Forelimb muscle (tissue), 1 donor: ENCODE measurements at places on chromosomes 6 and 20. TPM values are rescaled to one million over a fixed set of nuclear protein-coding genes. Genes with fewer than 3 reads are reported as not detected.
A peak's percentile ranks its signal among the peaks of the same experiment; 100 is the strongest.

TRIM10 gene
- polyA plus RNA-seq: 0.48 TPM

GSTA4 gene
- 47.5 TPM for polyA plus RNA-seq

DNA sequence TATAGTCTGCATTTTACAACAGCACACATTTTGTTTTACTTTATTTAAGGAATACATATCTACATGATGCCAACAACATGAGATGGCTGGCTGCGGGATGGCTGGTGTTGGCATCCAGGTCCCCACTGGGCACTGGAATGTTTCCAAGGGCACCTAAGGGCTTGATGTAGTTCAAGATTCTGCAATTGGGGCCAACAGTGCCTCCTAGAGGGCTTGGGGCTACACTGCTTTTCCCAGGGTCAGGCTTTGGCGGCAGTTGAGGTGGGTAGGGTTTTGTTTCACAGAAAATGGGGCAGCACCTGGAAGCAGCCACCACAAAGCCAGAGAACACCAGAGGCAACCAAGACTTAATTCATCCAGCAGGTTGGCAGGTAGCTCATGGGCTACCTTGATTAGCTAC lies 202.2 kb upstream of the PRND start:
- no peak for DNase-seq

DNA sequence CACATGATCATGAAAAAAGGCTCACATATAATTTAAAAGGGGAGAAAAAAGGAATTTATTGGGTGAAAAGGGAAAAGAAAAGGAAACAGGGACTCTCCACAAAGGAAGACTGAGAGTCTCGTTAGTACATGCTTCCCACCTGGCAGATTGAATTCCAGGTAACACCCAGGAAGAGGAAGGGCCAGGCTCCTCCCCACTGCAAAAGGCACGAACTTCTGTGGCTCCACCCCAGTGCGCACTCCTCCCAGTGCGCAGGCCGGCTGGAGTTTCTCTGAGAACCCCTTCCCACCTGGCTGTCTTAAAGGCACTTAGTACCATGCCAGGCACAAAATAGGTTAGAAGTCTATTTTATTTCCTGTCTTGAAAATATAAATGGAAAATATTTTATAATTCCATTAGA lies 129.8 kb downstream of the COL12A1 start:
- DNase-seq: no peak

DNA sequence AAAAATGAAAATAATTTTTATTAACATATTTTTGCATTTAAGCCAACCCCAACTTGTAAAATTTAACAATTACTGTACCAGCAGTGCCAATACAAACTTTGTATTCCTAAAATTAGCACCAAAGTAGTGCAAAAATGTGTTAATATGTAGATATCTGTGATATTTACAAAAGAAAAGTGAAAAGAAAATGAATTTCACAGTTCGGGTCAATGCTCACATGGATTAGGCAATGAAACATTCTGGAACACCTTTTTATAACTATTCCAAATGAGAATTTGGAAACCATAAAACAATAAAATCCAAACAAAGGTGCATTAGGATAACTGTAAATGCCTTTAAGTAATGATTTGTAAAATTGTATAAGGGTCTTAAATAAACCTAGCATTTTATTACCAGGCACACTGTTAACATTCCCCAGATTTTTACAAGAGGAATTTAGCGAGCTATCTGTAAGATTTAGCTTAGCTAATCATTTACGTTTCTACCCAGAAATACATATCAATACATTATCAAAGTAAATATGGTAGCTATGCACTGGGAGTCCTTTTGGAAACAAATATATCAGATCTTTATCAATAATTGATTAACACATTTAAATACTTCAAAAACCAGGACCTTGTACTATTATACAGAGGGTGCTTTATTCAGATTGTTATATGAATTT lies 112.2 kb downstream of the MTFR2 start:
- no peak for DNase-seq

GRCh38 chr6:111210194-111210728 lies 123.0 kb downstream of the SLC16A10 start:
- DNase-seq: peak; percentile 25

- DNase-seq: no peak
These were observed 32.3 kb downstream of the TULP4 start for GRCh38 chr6:158344534-158344933.

DNA sequence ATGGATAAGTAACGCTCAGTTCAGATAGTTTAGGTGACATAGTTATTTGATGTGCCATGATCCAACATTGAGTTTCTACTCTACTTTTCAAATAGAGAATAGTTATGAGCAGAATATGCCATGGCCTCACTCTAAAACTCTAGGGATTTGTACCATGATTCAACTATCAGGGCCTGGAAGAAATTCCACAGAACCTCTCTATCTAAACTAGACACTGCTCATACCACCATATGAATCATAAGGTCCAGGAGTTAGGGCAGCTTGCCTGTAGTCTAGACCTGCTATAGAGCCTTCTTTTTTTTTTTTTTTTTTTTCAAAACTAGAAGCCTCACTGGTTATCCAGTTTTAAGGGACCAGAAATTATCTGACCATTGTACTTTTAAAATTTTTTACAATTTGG lies 571.8 kb upstream of the IMPG1 start:
- no peak for DNase-seq

GRCh38 chr6:52990342-52990741 lies 4.7 kb downstream of the GSTA4 start:
- DNase-seq: no peak

- DNase-seq: no peak
These were observed 491.0 kb upstream of the CDH4 start for GRCh38 chr20:60761056-60761455.

DNA sequence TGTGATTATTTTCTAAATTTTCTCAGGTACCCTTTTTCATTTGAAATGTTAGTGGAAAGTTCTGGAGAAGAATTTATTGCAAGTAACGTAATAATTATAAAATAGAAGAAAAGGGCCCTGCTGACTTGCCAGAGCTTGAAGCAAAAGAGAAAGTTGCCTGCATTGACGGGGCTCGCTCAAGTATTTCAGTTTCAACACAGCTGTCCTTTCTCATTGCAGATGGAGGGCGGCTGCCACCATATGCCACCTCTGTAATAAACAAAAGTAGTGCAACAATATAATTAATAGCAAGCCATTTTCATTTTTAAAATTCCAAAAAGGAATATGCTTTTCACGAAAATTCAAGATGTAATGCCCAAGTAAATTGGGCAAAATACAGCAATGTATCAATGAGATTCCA lies 246.2 kb downstream of the PACRG start:
- DNase-seq: no peak

DNA sequence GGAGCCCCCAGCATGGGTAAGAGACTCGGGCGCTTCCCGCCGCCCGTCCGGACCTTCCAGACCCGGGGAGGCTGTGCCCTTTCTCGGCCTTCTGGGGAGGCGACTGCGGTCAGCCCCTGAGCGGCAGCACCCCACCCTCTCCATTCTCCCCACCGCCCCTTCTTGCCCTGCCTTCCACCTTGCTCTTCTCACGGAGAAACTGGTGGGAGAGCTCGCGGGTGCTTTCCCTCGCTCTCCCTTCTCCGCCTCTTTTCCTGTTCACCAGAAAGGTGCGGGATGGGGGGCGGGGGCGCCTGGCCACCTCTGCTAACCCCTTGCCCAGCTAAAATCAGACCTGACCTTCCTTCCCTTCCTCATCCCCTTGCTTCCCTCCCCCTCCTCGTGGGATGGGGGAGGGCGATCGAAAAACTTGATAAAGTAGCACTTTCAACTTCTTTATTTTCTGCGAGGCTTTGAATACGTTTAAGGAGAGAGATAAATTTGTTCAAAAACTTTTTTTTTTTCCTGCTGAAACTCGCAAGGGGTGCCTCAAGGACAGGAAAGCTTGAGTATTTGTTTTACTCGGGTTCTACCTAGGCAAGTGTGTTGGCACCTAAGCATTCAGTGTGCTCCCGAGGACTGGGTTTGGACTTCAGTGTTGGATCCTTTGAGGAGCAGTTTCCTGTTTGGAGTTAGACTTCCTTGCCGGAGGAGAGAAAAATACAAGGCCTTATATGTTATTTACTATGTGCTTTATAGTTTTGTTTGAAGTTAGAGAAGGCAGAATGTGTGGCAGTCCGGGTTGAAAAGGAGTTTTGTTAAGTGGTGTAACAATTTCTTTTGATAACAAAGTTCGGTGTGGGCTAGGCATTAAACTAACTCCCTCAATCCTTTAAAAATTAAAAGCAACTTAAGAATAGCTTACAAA lies 897 bp downstream of the CD2AP start:
- DNase-seq: no peak

DNA sequence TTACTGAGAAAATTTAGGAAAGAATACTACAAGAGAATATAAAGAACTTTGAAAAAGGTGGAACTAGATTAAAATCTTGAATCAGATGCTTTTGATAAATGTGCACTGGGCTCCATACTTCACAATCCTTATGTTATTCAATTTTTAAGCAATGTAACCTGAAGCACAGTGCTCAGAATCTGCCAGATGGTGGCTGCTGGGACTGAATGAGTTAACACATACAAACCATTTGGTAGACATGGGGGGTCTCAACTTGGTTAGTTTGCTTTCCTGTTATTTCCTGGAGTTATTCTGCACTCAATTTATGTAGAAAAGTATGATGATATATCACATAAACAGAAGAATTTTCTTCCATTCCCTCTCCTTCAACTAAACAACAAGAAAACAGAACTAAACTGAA lies 326.5 kb downstream of the RNGTT start:
- no peak for DNase-seq
